GF-D8 (cell line): ENCODE measurements at places on chromosomes 2 and 18.

- DNase-seq: no peak
Measured at GRCh38 chr2:186429104-186429503, 57.0 kb upstream of the ZC3H15 start.

DNA sequence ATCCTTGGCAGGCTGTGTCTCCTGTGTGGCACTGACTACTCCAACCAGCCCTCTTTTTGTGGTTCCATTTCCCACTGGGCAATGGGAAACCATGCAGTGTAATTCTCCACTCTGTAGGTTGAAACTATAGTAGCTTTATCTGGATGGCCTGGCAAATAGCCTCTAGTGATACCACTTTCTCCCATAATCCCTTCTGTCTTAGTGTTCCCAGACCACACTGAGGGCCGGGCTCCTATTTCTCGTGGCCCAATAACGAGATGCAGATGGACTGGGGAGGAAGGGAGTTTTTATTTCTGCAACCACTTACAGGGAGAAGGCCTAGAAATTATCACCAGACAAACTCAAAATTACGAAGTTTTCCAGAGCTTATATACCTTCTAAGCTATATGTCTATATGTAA, 24.7 kb downstream of the SKA1 start:
- no peak for DNase-seq

DNA sequence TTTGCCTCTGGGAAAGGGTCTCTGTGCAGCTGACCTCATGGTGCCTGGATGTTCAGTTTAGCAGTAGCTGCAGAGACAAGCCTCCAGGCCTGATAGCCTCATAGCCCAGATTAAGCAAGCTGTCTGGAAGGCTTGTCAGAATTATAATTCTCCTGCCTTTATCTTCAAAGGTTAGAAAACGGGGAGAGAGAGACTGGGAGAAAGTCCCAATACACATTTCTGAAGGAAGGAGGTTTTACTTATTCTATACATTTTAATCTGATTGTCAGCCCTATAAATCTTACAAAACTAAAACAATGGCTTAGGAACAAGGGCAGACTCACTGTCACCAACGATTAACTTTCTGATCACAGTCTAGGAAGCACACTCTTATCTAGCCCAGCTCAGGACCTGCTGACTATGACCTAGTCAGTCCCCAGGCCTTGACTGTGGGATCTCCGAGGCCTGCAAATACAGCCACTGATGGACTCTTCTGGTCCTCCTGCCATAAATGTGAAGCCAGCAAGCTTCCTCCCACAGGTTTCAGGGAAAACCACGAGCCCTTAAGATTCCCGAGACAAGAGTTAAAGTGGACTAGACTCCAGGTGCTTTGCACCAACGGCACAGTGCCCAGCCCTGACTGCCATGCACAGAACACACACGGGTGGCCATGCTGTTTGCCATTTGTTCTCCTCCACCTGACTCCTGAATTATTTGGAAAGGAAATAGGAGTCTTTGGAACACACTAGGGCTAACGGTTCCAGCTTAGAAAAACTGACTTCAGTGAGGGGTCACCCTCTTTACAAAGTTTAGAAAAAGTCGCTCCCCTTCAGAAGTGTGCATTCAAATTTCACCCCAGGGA, 111.4 kb upstream of the SMAD7 start:
- no peak for DNase-seq

DNA sequence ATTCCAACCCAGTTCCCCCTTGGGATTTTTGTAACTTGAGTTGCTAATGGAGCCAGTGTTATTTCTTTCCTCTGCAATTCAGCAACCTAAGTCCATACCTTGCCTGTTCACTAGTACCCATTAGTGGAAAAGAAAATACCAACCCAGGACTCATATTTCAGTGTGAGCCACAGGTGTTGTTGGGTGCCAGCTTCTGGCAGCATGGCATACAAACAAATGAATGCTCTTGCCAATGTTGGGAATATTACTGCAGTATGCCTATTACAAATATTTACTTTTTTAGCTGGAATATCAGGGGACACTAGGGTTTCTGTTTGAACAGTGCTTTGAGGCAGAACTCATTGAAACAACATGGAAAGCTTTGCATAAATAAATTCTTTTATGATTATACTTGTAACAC, 130.2 kb downstream of the NCKAP5 start:
- no peak for DNase-seq

DNA sequence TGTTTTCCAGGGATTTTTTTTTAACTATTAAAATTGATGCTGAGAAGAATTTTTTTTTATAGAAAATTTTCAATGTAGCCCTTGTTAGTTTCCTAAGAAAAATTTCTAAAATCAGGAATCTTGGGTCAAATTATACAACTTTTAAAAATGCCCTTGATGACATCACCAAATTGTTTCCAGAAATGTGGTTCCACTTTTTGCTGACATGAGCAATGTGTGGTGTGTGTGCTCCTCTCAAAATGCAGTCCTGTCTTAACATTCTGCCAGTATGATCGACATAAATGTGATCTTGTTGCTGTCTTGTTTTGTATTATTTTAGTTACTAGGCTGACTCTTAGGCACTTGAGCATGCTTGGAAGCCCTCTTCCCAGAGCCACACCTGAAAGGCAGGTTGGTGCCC, 89.7 kb upstream of the ST6GAL2 start:
- no peak for DNase-seq

- no peak for DNase-seq
Measured at GRCh38 chr18:60266558-60266957, 106.0 kb downstream of the MC4R start.

DNA sequence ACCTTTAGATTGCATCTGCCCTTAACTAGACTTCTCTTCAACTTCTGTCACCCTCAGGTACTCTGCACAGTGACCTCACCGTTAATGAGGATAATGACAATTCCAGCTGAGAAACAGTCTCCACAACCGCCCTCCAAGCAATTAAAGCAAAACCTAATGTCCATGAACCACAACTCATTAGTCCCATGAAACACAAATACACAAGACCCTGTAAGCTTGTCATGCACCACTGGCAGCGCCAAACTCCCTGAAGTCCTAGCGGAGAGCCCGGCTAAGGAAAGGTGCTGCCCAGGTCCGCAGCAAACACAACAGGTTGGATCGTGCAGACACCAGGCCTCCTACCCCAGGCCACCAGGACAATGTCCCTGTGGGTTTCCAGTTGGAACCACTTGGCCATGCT, 7.4 kb downstream of the SMAD7 start:
- DNase-seq: no peak

- no peak for DNase-seq
Measured at GRCh38 chr18:10081492-10081891, 167.7 kb downstream of the VAPA start.

DNA sequence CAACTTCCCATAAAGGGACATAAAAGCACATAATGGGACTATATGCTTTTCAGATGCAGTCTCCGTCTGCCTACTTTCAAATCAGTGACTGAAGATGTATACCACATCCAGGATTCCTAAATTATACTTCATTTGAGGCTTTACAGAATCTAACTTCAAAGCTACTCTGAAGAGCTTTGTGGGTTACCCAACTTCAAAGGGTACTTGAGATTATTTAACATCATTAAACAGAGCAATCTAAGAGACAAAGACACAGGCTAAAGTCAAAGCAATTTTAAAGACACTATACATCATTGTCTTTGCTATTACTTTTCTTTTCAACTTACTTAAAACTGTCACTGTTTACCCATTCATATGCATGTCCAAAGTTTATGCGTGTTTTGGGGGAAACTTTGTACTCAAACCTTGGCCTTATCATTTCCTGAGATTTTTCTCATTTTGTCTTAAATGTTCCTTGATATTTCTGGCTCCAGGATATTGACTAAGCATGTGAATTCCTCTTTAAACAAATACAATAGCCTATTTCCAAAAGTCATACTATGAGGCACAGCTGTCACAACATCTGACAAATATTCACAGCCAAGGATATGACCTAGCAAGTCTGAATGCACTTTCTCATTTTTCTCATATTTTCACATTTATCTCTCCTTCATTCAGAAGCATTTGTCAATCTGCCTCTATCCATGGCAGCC, 1985.1 kb upstream of the PIK3C3 start:
- DNase-seq: no peak

GRCh38 chr18:41949206-41949920, 5.7 kb upstream of the PIK3C3 start:
- DNase-seq: no peak

DNA sequence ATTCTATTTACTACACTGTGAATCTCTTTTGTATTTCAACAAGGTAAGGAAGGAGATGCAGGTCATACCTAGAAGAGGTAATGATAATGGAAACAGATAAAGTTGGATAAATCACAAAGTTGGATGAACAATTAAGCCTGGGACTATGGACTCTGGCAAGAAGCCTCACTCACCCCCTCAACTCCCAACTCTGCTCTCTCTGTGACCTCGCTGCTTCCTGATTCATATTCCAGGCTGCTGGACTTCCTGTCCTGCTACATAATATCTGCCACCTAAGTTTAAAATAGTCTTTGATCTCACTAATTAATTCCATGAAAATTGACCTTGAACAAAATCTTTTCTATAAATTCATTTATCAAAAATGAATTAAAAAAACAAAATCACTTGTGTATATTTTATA, 215.3 kb downstream of the CALCRL start:
- DNase-seq: no peak

DNA sequence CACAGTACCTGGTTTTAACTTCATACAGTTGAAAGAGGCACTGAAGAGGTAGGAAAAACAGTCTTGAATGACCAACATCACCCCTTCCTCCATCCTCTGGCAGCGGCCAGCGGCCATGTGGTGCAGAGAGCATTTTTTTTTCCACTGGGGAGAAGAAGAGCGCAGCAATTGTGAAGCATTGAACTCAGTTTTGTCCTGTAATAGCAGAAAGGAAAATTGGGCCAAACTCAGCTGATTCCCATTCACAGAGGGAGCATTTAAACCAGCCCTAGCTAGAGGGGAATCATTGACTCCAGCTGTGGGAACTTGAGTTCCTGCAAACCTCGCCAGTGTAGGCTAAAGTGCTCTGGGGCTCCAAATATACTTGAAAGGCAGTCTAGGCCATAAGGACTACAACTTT, 316.6 kb upstream of the CHST9 start:
- DNase-seq: no peak

DNA sequence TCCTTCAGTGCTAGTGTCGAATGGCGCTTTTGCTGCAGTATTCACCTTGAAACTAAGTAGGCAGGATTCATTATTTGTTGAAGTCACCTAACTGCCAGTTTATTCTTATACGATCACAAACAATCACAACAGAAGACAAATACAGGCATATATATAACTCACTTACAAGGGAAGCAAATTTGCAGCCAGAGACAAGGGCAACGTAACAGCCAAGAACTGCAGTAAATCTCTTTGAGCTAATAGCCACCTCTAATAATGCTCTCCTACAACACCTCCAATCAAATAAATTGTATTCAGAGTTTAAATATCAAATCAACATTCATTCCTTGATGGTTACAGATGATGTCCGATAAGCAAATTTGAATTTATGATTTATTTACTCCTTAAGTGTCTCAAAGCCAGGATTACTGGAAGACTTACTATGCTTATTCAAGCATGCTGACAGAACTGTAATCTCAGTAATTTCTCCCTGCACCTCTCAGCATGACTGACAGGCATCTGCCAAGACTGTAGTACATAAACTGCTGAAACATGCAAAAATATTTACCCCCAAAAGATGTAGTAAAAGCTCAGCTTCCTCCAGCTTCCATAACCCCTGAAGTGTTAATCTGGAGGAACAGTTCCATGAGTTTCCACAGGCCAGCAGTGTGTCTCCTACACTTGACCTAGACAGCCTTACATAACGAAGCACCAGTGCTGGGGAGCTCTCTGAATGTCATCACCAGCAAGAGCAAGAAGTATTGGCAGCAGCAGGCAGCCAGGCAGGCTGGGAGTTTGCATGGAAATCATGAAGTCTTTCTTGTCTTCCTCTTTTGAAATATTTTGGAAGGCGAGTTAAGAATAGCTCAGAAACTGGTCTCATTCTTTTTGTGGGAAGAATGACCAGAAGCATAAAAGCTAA, 20.9 kb upstream of the SCN1A start:
- DNase-seq: no peak

DNA sequence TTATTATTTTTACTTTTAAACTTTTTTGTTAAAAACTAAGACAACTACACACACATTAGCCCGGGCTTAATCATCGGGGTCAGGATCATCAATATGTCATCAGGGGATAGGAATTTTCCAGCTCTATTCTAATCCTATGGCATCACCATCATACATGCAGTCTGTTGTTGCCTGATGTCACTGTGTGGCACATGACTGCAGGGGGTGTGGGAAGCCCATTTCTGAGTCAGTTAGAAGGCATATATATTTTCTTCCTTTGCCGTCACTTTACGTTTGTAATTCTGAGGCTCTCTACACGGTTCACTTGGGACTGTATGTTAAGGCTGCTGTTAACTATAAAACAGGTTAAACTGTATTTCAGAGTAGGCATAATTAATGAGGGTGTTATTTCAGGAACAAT, 144.4 kb upstream of the ITGA6 start:
- DNase-seq: no peak
